Skin of body (tissue), 3 donors: ENCODE measurements at places on chromosomes 2 and 18. TPM values are rescaled to one million over a fixed set of nuclear protein-coding genes. Genes with fewer than 3 reads are reported as not detected.

TNFAIP6 gene
- 26.5 TPM for total RNA-seq

RBM43 gene
- total RNA-seq, result 9.7 TPM

HOXD12 gene
- total RNA-seq, result not detected

SOWAHC gene
- total RNA-seq, result 20.8 TPM

PAIP2B gene
- total RNA-seq, result 14.3 TPM
